Small intestine (tissue), 16 donors: ENCODE measurements at places on chromosomes 1 and 21.
A peak's percentile ranks its signal among the peaks of the same experiment; 100 is the strongest.

DNA sequence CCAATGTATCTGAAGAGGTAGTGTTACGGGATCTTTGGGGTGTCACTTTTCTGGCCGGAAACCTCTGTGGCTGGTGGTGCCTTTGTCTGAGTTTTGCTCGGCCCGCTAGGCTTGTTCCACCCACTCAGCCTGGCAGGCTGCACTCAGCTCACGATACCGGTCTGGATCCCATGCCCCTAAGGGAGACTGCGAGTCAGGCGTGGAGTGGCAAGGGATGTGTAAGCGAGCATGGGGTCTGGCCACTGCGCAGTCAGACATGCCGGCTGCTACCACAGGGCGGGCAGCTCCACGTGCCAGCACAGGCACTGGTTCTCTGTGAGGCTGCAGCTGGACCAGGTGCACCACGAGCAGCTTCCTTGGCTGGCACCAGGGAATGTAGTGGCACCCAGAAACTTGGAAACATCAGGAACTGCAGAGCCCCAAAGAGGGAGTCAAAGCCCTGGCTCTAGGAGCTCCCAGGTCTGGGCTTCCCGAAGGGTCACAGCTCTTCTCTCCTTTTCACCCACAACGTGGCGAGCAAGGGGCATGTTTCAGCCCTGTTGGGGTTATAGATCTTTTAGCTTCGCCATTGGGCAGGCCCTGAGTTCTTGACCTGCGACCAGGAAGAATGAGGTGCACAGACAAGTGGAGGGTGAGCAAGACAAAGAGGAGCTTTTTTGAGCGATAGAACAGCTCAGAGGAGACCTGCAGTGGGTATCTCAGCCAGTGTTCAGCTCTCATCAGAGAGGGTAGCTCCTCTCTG, 23.8 kb upstream of the LRRC8C start:
- no peak for DNase-seq

GRCh38 chr1:6686294-6686693, 15.3 kb downstream of the DNAJC11 start:
- no peak for DNase-seq

GRCh38 chr21:42525676-42526378, 12.2 kb downstream of the SLC37A1 start:
- DNase-seq = peak; percentile 35

GRCh38 chr1:88980870-88981269, 11.6 kb downstream of the KYAT3 start:
- DNase-seq = no peak

- no peak for DNase-seq
Observed at GRCh38 chr1:101728029-101728428, 268.7 kb downstream of the OLFM3 start.

DNA sequence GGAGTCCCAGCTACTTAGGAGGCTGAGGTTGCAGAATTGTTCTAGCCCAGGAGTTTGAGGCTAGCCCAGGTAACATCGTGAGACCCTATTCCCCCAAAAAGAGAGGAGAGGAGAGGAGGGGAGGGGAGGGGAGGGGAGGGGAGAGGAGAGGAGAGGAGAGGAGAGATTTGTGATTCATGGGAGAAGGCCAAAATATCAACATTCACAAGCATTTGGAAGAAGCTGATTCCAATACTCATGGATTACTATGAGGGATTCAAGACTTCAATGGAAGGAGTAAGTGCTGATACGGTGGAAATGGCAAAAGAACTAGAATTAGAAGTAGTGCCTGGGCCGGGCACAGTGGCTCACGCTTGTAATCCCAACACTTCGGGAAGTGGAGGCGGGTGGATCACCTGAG, 187.8 kb downstream of the EIF4G3 start:
- no peak for DNase-seq

GRCh38 chr1:197429372-197429771, 161.3 kb downstream of the CRB1 start:
- DNase-seq = no peak

- no peak for DNase-seq
Observed at GRCh38 chr21:34670962-34671348, 2.2 kb downstream of the CLIC6 start.

DNA sequence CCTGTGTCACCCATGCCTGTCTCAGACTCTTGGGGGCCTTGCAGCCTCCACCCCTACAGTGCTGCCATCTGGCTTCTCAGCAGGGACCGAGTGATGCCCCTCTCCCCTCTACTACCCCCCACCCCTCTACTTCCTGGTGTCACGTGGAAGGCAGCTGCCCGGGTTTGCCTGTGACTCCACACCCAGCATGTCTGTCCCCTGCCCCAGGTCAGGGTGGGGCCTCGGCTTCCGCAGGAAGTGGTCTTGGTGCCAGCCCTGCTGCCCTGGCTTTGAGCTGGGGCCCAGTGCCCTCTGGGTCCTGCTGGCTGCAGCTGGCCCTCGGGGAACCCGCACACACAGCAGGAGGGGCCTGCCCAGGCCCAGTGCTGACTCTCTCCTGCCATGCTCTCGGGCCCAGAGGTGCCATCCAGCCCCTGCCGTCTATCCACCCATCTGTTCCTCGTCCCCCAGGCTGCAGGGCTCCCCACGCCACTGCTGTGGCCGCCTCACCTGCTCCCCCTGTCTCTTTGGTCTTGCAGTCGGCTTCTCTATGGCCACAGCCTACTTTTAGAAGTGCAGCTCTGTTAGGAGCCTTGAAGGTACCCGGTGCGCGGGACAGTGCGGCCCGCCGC, 24.0 kb downstream of the PLCH2 start:
- no peak for DNase-seq

GRCh38 chr1:121517586-121518230, 332.9 kb downstream of the SRGAP2C start:
- no peak for DNase-seq

DNA sequence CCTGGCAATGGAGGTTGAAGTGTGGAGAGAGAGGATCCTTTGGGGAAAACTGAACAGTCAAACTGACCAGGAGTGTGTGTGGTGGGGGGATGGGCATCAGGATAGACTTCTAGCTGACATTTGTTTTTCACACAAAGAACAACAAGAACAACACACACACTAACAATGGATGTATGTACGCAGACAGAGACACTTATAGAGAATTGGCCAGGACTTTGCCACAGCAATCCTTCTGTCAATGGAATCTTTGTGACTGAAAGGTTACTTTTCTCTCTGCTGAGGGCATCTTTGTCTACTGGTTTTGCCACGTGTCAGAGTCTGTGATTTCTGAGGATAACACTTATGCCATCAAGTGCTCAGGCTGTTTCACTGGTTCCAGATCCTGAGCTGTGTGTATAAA, 12.4 kb upstream of the FCGR2A start:
- no peak for DNase-seq

GRCh38 chr1:114331936-114332335, 178.3 kb upstream of the SYT6 start:
- DNase-seq = no peak

GRCh38 chr1:158989424-158989823, 20.3 kb upstream of the IFI16 start:
- DNase-seq = no peak

- no peak for DNase-seq
Observed at GRCh38 chr1:66351478-66351877, 182.5 kb upstream of the SGIP1 start.

- no peak for DNase-seq
Observed at GRCh38 chr1:63898428-63899196, 124.8 kb downstream of the ROR1 start.

GRCh38 chr1:111222308-111223125, 5.0 kb upstream of the CHI3L2 start:
- peak; percentile 73 for DNase-seq

DNA sequence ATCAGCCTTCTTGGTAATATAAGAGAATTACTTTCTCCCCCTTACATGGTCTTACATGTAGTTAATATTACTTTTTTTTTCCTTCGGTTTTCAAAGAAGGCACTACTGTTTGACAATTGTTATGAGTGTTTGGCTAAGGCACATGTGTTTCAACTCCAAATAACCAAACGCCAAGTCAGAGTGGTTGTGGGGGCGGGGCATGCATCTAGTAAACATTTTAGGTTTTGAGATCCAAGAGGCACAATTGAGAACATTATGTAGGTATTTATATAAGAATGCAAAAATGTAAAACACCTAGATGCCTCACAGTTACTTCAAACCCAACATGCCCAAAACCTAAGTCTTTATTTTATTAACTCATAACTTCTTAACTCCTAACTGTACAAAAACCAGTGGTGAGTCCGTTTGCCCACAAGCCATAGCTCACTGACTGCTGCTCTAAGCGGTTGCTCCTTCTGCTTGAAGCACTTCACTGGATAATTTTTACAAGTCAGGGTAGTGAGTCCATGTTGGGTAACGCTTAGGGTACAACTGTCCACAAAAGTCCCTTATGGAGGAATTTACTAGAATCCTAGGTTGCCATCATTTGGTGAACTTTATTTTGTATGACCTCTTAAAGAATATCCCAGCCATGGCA, 189.9 kb downstream of the HUNK start:
- no peak for DNase-seq

- DNase-seq = no peak
Observed at GRCh38 chr1:165549973-165550372, 6.2 kb downstream of the LRRC52 start.

- no peak for DNase-seq
Observed at GRCh38 chr1:155999964-156000363, 20.8 kb downstream of the SSR2 start.

- DNase-seq = no peak
Observed at GRCh38 chr1:24284156-24284471, 35.0 kb upstream of the GRHL3 start.

- peak; percentile 68 for DNase-seq
Observed at GRCh38 chr1:226674892-226675714, 64.0 kb downstream of the ITPKB start.

GRCh38 chr1:37174341-37174740, 140.0 kb upstream of the GRIK3 start:
- no peak for DNase-seq

DNA sequence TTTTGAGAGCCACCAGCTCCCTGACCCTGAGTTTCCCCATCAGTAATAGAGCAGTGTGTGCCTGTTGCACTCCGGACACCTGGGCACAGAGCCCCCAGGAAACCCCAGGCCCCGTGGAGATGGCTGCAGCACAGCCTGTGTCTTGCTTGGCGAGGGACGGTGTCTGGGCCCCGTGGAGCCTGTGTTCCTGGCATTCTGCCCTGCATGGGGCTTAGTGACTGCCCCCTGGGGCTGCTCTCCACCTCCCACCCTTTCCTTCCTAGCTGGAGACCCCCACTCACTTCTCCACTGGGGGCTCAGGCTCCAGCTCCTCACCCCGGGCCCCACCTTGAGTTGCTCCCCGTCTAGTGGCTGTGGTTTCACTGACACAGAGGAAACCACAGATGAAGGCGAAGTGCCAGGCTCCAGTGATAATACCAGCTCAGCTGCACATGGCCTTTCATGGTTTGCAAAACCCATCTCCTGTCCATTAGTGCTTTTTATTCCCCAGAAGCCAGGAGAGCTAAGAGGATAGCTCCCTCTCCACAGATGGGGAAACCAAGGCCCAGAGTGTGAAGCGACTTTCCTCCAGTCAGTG, 39.4 kb downstream of the DMRTB1 start:
- DNase-seq = no peak

- DNase-seq = no peak
Observed at GRCh38 chr21:32764186-32764585, 7.4 kb downstream of the PAXBP1 start.

GRCh38 chr1:29230553-29231378, at the start of gene MECR:
MECR (minus strand) TSS chr1:29230934; CDS start chr1:29230906, 28 bp downstream.
- peak; percentile 96 for DNase-seq

GRCh38 chr1:66648901-66649595, 103.2 kb upstream of the DYNLT5 start:
- DNase-seq = no peak

DNA sequence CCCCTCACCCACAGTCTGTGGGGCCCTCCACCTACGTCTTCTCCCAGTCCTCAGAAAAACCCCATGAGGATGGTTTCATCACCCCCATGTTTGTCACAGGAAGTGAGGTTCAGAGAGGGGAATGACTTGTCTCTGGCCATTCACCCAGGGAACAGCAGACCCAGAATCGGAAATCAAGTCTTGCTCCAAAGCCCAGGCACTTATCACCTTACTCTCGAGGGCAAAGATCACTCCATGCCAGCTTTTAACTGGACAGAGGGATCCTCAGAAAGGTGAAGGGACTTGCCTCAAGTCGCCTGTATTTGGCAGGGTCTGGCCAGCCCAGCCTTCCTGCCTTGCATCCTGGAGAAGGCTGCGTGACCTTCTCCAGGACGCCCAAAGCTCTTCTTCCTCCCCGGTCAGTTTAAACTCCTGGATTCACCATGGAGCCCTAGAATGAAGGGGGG, 57.9 kb upstream of the SSBP3 start:
- DNase-seq = no peak

DNA sequence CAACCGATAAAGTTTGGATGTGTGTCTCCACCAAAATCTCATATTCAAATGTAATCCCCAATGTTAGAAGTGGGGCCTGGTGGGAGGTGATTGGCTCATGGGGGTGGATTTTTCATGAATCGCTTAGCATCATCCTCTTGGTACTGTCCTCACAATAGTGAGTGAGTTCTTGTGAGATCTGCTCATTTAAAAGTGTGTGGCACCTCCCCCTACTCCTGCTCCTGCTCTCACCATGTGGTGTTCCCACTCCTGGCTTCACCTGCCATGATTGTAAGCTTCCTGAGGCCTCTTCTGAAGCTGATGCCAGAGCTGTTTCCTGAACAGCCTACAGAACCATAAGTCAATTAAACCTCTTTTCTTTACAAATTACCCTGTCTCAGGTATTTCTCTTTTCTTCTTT, 28.2 kb upstream of the PRDX6 start:
- DNase-seq = no peak

DNA sequence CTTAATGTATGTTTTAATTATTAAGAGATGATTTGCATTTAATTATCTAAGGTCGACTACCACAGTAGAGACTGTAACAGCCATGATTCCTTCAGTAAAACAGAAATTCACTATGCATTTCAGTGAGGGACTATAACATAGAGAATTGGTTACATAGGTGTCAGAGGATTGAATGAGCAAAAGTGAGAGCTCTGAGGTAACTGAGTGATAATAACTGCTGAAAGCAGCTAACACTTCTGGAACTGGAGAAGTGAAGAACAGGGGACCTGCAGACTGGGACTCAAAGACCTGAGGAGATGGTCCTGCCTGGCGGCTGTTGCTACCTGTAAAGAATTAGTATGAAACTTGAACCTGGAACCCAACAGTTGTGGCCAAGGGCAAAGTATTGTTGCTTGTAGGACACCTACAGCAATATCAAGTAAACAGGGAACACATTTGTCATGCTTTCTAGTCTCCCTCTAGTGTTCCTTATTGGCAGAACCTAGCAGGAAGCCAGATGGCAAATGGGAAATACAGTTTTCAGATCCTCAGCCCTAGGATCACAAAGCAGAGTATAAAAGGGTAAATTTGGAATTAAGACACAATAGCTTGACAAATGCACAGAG, 110.6 kb downstream of the HS2ST1 start:
- DNase-seq = peak; percentile 58

GRCh38 chr1:154328318-154329151, 3.2 kb downstream of the ATP8B2 start:
- peak; percentile 64 for DNase-seq
